ENCODE measurements at places on chromosomes 4 and X.

- no peak for DNase-seq
These were observed 103.8 kb downstream of the RTL5 start for GRCh38 chrX:72027914-72028307.

DNA sequence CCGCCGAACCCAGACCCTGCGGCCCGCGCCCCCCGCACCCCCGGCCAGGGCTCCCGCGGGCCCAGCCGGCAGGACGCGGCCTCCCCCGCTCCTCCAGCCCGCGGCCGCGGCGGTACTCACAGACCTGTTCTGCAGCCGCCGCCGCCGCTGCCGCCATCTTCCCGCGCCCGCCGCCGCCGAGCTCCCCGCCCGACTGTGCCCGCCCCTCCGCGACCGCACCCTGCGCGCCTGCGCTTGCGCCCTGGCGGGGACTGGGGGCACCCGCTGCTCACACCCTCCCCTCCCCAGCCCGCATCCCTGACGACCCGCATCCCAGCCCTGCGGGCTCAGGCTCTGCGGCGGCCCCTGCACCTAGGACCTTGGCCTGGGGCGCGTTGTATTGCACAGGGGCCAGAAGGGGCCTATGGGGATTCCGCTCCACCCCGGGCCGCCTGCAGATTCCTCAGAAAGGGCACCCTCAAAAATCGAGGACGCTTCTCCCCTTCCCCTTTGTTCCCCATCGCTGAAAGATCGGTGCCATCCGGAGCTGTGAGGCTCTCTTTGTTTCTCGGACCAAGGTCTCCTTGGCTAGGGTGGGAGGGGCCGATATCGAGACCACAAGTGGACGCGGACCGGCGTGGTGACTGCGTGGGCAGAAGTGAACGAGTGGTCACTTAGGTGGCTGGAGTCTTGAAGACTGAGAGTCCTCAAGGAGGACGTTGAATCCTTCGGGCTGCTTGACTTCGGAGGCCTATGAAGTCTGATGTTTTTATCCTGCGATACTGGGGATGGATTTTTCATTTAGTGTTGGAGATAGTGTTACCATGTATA is at the start of gene SGCB:
Gene SGCB, minus strand, starts transcription at position 197 of the 810 bp plus-strand sequence. Its CDS starts 40 bp downstream, at position 157.
- peak; percentile 84 for DNase-seq

- peak; percentile 63 for DNase-seq
These were observed 28.0 kb downstream of the DMD start for GRCh38 chrX:33183361-33183760.

DNA sequence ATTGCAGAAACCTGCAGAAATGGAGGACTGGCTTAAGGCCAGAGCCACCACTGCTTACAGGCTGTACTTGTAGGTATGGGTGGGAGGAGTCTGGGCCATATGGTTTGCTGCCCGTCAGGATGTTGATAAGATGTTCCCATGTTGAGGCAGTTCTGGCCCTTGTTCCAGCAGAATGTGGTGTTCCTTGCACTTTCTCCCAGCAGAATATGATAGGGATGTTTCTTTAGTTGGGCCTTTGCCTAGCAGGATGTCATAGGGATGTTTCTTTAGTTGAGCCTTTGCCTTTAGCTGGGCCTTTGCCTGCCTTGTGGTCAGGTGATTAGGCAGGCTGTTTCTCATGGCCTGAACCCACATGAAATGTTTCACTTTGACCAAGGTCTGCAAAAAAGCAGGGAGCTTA is 139.1 kb upstream of the PAQR3 start:
- DNase-seq: no peak

DNA sequence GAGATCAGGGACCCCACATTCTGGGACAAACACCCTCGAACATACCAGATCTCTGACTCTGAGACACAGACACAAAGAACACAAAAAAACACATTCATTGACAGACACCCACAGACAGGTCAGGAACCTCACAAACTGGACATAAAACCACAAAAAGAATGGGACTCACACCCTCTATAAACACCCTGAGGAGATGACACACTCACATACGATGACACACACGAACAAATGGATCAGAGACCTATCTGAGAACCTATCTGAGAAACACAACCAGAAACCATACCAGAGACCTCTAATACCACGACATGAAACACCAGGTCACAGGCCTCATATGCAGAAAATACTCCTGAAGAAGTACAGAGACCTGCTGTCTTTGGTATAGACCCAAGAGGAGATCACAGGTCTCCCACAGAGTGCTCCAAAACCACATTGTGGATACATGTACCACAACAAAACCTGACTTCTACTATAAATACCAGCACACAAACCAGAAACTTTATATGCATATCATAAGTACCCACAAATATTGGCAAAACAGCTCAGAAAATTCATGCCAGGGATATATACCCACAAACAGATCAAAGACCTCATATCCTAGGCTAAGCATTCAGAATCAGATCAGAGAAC is 19.5 kb downstream of the SUV39H1 start:
- DNase-seq: no peak

DNA sequence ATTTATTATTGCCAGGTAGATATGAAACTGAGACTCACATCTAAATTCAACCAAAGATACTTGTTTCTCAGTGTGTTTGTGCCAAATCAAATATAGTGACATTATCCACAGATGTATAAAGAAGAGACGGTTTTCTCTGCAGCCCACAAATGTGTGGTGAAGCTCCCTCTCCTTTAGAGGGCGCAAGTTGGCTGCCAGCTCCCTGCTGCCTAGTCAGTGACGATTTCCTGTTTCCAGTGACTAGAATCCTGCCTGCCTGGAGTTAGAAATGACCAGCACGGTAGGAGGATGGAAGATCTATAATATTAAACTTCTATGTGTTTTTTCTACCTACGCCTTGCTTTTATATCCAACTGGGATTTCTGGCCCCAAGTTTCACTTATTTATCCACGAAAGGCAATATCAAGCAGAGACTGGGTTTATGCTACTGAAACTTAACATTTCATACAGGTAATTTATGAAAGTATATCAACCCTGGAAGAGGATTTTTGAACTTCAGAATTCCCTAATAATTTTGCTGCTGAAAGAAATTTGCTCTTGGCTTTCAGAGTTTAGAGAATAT is 1793.7 kb upstream of the TENM3 start:
- DNase-seq: peak; percentile 34

DNA sequence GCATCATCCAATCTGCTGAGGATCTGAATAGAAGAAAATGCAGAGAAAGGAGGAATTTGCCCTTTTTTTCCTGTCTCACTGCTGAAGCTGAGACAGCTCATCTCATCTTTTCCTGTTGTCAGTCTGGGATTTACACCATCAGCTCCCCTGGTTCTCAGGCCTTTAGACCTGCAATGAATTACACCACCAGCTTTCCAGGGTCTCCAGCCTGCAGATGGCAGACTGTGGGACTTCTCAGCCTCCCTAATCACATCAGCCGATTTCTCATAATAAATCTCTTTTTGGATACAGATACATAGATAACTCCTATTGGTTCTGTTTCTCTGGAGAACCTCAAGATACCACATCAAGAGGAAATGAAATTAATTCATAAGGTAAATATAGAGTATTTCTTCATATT is 134.6 kb upstream of the MAB21L2 start:
- DNase-seq: no peak

- no peak for DNase-seq
These were observed 101.7 kb downstream of the RAPGEF2 start for GRCh38 chr4:159204566-159204965.

DNA sequence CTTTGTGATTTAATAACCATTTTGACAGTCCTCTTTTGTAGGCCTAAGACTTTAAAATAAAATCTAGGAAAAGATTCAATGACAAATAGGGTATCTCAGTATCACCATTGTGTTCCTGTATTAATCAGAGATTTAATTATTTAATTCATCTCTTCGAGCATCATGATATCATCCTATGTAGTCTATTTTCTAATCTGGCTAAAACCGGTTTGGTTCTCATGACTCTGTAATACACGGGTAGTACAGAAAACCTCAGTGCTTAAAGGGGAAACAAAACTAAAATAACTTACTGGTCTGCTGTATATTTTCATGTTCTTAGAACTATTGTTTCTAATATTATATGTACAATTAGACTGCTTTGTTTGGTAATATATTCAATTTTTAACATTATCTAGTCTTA is 23.7 kb upstream of the FBXW7 start:
- DNase-seq: no peak

- DNase-seq: no peak
These were observed 135.4 kb downstream of the CRLF2 start for GRCh38 chrX:1076871-1077651.

DNA sequence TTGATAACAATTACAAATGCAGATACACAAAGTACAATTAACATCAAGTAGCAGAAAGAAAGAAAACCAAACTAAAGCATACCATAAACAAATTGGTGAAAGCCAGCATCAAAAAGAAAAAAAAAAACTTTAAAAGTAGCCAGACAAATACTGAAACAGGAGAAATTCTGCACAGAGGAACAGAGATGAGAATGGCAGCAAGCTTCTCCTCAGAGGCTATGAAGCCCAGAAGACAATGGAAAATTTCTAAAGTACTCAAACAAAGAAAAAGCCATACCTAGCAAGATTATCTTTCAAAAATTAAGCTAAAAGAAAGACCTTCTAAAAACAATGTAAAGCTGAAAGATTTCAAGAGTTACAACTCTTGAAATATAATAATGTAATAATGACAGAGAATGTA is 471.3 kb downstream of the SPOCK3 start:
- DNase-seq: no peak

GRCh38 chrX:2696698-2697215 is 5.7 kb downstream of the CD99 start:
- DNase-seq: no peak

GRCh38 chr4:180717451-180718033 is 1525.7 kb upstream of the TENM3 start:
- no peak for DNase-seq

DNA sequence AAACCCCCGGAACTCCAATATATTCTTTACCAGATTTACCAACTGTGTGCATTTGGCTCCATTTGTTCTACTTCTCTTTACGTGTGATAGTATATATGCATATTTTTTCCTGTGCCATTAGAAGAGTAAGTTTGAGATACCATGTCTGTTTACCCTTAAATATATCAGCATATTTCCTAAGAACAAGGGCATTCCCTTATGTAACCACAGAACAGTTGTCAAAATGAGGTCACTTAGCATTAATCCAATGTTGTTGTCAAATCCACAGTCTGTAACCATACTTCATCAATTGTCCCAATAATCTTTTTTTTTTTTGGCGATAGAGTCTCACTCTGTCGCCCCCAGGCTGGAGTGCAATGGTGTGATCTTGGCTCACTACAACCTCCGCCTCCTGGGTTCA is 55.2 kb downstream of the TBC1D14 start:
- no peak for DNase-seq

GRCh38 chr4:38422850-38423249 is 241.1 kb upstream of the KLF3 start:
- no peak for DNase-seq

DNA sequence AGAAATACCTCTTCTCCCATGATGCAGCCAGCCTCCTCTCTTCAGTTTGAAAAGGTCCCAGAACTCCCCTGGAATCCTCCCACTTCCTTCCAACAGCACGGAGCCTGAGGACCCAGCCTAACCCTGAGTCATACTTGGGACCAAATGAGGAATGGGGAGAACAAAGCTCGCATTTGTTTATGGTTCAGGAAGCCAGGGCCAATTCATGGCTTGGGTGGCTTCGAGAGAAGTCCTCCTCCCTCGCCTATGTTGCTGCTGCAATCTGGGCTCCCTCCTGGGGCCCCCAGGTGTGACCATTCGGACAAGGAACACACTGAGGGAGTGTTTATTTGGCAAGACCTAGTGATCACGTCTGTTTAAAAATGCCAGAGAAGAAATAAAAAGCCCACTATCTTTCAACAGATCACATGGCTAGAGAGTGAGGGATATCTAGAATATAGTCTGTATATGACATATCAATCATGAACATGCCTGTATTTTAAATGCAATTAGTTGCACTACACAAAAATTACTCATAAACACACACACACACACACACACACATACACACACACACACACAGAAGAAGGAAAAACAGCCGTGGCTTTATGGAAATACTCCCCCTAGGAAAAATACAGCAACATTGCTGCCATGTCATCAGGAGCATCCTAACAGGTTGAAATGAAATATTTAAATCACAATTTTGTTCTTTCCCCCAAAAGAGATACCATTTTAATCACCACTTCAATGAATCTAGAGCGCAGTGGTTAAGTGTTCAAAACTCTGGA is 155.7 kb upstream of the MAP3K15 start:
- peak; percentile 43 for DNase-seq

GRCh38 chrX:107135965-107136307 is 17.3 kb upstream of the RBM41 start:
- no peak for DNase-seq

- DNase-seq: no peak
These were observed 6.4 kb downstream of the PITX2 start for GRCh38 chr4:110616238-110617074.

GRCh38 chr4:2077537-2078460 is 18.7 kb downstream of the NAT8L start:
- DNase-seq: no peak

- no peak for DNase-seq
These were observed 17.0 kb downstream of the DYNLT3 start for GRCh38 chrX:37830371-37830770.

DNA sequence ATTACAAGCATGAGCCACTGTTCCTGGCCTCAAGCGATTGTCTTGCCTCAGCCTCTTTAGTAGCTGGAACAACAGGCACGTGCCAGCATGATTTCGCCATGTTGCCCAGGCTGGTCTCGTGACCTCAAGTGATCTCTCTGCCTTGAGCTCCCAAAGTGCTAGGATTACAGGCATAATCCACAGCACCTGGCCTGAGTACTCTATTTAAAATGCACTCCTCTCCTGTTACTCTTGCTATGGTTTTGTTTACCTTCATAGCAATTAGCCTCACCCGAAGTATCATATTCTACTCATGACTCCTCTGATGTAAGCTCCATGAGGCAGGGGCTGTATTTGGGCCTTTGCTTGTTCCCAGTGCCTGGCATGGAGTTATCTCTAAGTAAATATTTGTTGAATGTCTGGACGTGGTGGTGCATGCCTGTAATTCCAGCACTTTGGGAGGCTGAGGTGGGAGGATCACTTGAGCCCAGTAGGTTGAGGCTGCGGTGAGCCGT is 92.5 kb upstream of the SLC34A2 start:
- no peak for DNase-seq

- no peak for DNase-seq
These were observed 437.9 kb downstream of the AFF2 start for GRCh38 chrX:148938348-148938747.

DNA sequence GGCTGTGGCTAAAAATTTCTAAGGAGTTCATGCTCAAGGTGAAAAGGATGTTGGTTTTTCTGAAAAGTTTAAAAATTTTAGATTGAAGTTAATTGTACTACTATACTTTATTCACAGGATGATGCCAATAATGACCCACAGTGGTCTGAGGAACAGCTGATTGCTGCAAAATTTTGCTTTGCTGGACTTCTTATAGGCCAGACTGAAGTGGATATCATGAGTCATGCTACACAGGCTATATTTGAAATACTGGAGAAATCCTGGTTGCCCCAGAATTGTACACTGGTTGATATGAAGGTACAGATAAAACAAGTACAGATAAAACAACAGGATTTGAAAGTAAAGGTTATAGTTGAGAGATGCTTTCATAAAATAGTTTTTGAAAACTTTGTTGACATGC is 12.2 kb downstream of the PAICS start:
- no peak for DNase-seq

Data from right hindlimb (tissue), 1 donor.